ENCODE measurements at places on chromosomes 3 and 15.

- peak; percentile 62 for DNase-seq
Measured at GRCh38 chr3:100796556-100796955, 87.3 kb downstream of the TFG start.

- DNase-seq, result no peak
Measured at GRCh38 chr3:58308728-58309127, 2.4 kb downstream of the HTD2 start.

DNA sequence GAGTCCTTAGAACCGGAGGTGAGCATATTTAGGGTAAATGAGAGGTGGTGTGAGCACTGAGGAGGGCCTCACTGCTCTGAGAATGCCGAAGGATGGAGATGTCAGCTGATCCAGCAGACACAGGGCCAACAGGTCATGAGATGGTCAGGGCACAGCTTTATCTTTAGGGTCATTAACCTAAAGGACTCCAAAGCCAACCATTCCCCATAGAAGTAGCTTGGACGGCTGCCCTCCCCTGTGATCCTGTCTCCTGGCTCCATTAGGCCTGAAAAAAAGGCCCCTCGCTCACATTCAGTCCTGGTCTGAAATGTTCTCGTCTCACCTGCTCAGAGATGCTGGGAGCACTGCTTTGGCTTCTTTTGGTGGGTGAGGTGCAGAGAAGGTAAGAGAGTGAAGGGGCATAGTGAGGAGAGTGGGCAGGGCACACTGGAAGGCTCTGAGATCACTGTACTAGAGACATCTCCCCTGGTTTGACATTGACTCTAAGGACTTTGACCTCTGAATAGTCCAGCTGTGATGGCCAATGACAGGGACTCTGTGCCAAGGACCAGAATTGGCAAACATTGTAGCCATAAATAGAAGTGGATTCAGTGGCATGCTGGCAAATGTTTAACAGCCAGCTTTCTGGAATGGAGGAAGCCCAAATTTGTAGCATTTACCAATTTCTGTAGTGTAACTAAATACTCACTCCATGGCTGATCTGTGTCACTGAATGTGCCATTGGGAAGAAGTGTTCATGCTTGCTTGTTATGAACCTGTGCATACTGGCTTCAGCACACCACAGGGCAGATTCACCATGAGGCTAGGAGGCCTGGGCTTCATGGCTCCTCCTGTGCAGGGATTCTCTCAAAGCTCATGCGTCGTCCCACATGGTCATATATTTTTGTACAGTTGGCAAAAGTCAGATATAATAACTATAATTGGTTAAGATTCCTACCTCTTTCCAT lies 76.2 kb upstream of the MRPS22 start:
- no peak for DNase-seq

- DNase-seq, result no peak
Measured at GRCh38 chr3:57530071-57530608, 14.0 kb downstream of the DNAH12 start.

GRCh38 chr3:175149675-175150074 lies 290.5 kb downstream of the NAALADL2 start:
- DNase-seq, result peak; percentile 39

GRCh38 chr3:30315447-30315846 lies 291.0 kb upstream of the TGFBR2 start:
- DNase-seq, result no peak

GRCh38 chr3:8702560-8702959 lies 31.0 kb upstream of the CAV3 start:
- peak; percentile 3 for DNase-seq

DNA sequence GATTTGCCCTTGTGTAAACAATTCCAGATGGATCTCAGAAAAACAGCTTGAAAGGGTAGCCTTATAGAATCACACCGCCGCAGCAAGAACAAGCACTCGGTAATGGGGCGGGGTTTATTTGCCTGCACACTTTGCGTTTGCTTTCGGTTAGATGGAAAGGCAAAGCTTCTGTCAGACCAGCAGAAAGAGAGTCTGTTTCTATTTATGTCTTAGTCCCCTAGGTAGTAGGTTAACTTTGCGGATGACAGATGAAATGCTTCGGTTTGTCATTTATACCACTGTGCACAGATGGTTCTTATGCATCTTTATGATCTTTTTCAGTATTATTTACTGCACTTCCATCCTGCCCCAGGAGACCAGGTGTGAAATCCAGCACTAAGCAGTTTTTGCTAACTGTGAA lies 62.2 kb downstream of the PYDC2 start:
- DNase-seq, result no peak

- no peak for DNase-seq
Measured at GRCh38 chr3:196772102-196772501, 32.4 kb downstream of the PAK2 start.

GRCh38 chr3:98788651-98789050 lies 25.5 kb downstream of the ST3GAL6 start:
- DNase-seq, result peak; percentile 67

- no peak for DNase-seq
Measured at GRCh38 chr3:35408882-35409281, 230.4 kb upstream of the ARPP21 start.

DNA sequence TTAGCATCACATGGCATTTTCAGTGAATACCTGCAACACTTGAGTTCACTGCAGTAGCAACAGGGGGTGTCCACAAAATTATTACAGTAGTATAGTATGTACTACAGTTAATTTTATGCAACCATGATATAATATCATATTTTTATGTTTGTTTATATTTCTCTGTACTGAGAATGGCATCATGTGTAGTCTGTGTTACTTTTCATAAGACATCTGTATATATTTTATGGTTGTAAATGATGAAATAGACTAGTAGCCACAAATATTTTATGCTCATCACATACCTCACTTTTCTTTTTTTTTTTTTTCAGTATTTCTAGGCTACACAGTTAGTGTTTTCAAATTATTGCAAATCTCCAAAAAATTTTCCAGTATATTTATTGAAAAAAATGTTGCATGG lies 22.4 kb downstream of the PHLDB2 start:
- DNase-seq, result no peak

GRCh38 chr15:62524848-62525247 lies 359.8 kb upstream of the C2CD4B start:
- no peak for DNase-seq

GRCh38 chr3:115660646-115661337 lies 37.5 kb downstream of the GAP43 start:
- DNase-seq, result no peak

- no peak for DNase-seq
Measured at GRCh38 chr3:61908382-61908781, 347.0 kb downstream of the PTPRG start.

DNA sequence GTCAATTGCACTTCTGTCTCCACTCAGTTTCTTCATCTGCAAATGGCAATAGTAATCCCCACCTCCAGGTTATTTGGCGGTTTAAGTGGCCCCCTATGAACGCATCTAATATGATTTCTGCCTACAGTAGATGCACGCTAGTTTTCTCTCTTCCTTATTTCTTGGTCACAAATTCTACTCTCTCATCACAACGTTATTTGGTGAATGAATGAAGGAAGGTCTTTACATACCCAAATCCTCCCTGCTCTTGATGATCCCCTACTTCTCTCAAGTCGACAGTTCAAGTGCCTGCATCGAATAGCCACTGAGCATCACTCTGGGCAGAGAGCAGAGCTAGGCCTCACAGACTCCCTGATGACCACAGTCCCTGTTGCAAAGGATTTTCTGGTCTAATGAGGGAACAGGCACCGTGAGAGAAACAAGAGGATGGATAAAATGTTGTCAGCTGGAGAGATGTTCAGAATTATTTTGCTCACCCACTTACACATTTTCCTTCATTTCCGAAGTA lies 181.2 kb upstream of the SMAD3 start:
- DNase-seq, result no peak

- DNase-seq, result no peak
Measured at GRCh38 chr3:129663045-129663446, 56.6 kb upstream of the PLXND1 start.

GRCh38 chr3:98329392-98330124 lies 24.1 kb upstream of the OR5K4 start:
- DNase-seq, result peak; percentile 74

GRCh38 chr3:99774467-99774866 lies 43.2 kb upstream of the CMSS1 start:
- no peak for DNase-seq

DNA sequence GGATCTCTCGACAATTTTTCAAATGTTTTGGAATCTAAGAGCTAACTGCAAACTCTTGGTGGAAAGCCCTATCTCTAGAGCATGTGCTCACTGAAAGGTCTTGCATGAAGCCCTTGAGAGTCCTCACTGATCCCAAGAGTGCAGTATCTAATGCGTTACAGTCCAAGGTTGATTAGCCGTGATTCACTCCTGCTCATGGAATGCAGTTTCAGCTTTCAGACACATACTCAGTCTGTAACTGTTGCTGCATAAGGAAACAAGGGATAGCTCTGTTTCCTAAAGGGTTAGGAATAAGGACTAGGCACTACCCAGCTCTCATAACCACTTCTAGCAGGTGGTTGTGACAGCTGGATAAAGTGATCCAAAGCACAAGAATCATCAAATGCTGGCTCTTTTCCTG lies 687.4 kb upstream of the CFAP20DC start:
- no peak for DNase-seq

DNA sequence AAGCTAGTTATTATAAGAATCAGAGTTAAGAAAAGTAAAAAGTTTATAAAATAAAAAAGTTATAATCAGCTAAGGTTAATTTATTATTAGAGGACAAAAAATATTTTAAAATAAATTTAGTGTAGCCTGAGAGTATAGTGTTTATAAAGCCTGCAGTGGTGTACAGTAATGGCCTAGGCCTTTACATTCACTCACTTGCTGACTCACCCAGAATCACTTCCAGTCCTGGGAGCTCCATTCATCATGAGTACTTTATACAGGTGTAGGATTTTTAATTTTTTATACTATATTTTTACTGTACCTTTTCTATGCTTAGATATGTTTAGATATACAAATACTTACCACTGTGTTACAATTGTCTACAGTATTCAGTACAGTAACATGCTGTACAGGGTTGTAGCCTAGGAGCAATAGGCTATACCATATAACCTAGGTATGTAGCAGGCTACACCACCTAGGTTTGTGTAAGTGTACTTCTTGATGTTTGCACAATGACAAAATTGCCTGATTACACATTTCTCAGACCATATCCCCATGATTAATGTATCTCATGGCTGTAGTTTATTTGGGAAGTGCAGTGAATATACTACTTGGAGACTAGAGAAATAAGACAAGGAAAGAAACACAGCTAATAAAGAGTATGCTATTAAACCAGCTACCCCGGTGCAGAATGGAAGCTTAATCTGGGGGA lies 101.9 kb upstream of the GALNT15 start:
- DNase-seq, result no peak

GRCh38 chr3:56918111-56918568 lies 116.4 kb upstream of the ARHGEF3 start:
- DNase-seq, result no peak

DNA sequence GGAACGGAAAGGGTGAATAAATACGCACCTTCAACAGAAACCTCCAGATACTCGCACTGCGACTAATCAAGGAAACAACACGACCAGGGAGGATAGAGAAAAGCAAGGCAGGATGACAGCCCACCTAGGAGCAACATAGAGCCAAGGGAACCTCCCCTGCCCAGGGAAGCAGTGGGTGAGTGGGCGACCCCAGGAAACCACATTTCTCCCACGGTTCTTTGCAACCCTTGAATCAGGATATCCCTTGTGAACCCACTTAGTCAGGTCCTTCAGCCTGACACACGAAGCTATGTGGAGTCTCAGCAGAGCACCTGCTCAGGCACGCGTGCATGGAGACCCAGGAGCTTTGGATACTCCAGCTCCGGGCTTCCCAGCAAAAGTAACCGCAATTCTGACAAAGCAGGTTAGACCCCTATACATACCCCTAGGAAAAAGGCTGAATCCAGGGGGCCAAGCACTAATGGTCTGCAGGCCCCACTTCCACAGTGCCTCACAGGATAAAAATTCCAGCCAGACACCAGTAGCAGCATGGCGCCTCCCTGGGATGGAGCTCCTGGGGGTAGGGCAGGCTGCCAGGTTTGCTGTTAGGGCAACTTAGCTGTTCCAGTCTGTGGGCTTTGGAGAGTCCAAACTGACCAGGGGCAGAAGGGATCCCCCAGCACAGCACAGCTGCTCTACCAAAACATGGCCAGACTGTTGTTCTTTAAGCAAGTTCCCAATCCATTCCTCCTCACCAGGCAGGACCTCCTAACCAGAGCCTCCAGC lies 38.4 kb upstream of the PXYLP1 start:
- DNase-seq, result no peak

DNA sequence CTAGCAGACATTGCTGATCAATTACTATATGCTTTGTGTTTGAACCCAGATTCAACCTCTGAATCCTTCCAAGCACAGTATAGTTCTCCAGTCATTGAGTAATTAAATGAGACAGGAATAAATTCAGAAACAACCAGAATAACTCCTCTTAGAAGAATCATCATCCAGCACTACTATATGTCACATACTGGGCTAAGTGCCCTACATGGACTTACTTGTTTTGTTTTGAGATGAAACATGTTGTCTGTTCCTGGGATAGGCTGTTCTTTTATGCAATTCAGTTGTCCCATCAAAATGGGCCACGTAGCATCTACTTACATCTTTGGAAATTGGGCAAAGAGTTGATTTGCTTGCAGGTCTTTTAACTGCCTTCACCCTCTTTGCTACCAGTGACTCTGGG lies 365.5 kb upstream of the SUCLG2 start:
- DNase-seq, result no peak

- DNase-seq, result no peak
Measured at GRCh38 chr3:149417174-149417573, 39.7 kb upstream of the TM4SF1 start.

DNA sequence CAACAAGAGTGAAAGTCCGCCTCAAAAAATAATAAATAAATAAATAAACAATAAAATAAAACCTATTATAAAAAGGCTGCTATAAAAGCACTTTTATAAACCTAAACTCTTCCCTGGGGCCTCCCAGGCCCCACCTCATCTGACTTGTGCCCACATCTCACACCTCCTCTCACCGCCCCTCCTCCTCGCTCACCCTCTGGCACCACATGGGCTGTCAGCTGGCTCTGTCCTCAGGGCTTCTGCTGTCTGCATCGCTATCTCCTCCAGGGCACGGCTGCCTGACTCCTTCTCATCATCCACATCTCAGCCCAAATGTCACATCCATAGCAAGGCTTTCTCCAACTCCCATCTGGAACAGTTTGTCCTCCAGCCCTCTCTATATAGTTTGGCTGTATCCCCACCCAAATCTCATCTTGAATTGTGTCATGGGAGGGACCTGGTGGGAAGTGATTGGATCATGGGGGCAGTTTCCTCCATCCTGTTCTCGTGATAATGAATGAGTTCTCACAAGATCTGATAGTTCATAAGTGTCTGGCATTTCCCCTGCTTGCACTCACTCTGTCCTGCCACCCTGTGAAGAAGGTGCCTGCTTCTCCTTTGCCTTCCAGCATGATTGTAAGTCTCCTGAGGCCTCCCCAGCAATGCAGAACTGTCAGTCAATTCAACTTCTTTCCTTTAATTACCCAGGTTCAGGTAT lies 8.8 kb upstream of the SH3BP5 start:
- DNase-seq, result no peak

GRCh38 chr3:64708456-64708855 lies 20.7 kb upstream of the ADAMTS9 start:
- DNase-seq, result no peak

DNA sequence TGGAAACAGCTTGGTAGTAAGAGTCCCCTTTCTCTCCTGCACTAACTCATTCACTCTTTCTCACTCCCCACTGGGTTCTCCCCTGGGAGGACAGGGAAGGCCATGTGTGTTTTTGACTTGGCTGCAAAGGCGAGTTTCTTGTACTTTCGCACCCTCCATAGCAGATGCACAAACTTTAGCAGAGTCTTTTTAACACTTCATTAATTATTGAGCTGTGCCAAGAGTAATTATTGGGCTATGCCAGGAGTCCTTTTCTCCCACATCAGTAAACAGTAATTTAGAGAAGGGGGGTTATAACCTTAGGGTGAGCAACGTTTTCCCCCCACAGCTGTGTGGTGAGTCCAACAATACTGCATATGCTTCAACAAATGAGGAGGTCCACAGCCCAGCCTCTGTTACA lies 224.4 kb upstream of the ATP11B start:
- no peak for DNase-seq
